ENCODE measurements at places on chromosomes 3 and 15.

- DNase-seq = no peak
Observed at GRCh38 chr15:80747317-80748053, 31.7 kb upstream of the CEMIP start.

- peak; percentile 11 for DNase-seq
Observed at GRCh38 chr15:23467110-23467600, 20.1 kb upstream of the GOLGA6L2 start.

- no peak for DNase-seq
Observed at GRCh38 chr15:97692301-97693015, 268.0 kb upstream of the ARRDC4 start.

DNA sequence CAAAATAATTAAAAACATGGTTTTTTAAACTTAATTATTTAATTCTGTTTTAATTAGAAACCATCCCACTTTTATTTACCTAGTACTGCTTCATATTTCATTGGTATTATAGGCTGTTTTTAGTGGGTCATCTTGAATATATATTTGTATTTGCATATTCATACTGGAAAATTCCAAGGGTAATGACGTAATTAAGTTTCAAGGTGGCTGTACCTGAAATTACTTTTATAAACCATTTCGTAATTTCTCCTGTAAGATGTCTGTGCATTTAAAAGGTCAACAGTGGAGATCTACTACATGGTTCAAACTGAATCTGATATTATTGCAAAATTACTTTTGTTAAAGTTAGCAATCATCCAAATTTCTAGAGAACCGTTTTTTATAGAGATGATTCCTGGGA lies 133.8 kb upstream of the NAALADL2 start:
- DNase-seq = no peak

- no peak for DNase-seq
Observed at GRCh38 chr3:65748326-65748725, 290.4 kb downstream of the MAGI1 start.

Data from NCI-H460 (cell line).